Stimulated activated CD4-positive, alpha-beta T cell treated with anti-CD3 and anti-CD28 coated beads, Interleukin-4, amount 100 ng/mL, for 1 hour (primary cell): ENCODE measurements at places on chromosomes 1 and 21.

GRCh38 chr1:94411237-94411636 is 7.0 kb upstream of the ABCD3 start:
- no peak for DNase-seq

DNA sequence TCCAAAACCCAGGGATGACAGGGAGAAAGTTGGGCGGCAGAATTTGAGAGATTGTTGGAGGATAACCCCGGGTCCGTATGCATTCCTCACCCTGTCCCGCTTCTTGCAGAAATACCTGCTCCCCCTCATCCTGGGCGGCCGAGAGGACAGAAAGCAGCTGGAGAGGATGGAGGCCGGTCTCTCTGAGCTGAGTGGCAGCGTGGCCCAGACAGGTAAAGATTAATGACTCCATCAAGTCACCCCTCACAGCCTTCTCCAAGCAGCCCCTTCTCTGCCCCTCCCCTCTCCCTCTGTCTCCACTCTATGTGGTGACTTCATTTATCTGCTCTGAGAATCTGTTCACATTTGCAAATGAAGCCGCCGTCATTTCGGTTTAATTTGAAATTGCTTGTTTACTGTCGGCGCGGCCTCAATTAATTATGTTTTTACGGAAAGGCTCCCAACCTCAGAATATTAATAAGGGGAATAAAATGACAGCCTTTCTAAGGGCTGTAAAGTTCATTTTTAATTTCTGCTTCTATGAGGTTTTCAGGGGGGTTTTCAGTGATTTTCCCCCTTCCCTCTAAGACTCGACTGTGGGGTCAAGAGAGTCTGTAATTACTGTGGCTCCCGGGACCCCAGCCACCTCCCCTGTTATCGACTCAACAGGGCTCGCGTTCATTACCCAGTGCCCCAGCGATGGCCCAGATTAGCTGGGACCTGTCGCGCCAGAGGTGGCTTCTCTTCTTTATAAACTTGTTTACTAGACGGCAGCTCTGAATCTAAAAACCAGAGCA is 148.3 kb downstream of the PEX14 start:
- DNase-seq = no peak

DNA sequence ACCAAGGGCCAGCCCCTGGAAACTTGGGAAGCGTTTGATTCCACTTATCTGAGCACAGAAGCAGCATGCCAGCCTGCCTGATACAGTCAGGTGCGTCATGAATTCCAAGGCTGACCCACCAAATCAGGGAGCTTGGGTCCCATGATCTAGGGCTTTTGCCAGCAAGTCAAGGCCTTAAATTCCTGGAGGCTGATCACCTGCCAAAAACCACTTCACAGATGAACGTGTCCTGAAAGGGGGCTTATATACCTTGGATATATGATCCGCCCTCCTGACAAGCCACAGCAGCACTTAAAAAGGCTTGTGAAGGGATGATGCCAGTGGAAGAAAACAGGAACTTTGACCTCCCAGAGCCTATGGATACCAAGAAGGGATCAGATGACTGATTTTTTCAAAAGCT is 24.0 kb upstream of the CLIC6 start:
- DNase-seq = no peak

DNA sequence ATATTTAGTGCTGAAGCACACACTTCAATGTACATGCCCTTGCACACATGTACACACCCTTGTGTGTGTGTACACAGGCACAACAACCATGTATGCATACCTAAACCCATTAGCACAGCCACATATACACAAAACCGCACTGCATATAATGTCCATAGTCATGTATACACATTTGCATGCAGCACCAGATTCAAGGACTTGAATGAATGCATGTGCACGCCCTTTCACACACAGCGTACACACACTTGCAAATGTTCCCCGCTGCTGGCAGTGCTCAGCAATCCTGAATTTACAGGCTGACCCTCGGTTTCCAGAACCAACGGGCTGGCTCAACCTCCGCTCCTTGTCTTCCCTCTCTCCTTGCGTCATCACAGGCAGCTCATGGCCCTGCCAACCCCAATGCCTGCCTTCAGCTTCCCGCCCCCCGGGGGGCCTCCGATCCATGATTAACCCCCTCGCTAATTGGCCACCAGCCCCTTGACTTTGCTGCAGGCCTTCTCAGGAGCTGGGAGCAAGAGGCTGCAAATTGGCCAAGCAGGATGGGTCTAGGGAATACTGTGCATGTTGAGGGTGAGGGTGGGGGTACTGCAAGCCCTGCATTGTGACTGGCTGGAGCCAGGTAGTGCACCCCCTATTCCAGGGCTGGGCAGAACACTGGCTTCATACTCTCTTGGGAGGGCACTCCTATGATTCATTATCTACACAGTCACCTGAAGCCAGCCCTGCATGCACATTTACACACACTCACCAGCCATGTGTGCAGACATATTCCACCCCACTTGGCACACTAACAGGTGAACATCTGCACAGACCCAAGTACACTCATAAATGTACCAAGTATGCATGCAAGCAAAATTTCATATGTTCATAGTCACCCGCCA is 7.9 kb downstream of the GPR3 start:
- no peak for DNase-seq

DNA sequence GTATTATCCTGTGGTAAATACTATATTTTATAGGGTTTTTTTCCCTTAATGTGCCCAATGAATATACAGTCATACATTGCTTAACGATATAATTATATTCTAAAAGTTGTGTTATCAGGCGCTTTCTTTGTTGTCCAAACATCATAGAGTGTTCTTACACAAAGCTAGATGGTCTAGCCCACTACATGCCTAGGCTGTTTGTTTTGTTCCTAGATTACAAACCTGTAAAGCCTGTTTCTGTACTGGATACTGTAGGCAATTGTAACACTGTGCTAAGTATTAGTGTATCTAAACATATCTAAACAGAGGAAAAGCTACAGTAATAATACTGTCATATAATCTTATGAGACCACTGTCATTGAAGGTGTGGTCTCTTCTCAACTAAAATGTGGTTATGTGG is 242.6 kb upstream of the C1orf105 start:
- no peak for DNase-seq

- DNase-seq = no peak
These were observed 39.5 kb downstream of the BCL9 start for GRCh38 chr1:147580609-147581385.

GRCh38 chr1:157090196-157090647 is 9.4 kb downstream of the ETV3L start:
- peak; percentile 87 for DNase-seq
